HL-60 (cell line): ENCODE measurements at places on chromosomes 2 and 18.

DNA sequence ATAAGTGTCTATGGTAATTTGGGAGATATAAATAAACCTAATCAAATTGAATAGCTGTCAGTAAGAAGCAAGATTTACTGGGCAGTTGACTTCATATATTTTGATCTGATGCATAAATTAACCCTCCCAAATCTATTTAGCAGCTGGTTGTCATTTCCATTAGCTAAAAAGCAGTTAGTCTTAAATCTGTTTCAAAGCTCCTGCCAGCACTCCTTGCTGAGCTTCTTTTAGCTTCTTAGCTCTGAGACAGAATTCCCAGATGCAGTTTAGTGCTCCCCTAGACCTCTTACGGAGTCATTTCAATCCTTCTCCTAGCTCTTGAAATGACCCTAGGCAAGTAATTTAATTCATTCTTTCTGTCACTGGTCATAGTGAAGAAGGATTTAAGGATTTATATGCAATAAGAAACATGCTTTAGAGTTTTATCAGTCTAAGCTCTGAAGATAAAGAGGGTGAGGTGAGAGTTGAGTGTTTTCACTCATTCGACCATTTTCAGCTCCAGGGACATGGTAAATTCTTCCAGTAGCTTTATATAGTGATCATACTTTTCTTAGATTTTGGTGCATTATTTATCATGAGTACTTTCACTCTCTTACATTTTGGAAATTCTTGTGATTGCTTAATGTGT is 98.9 kb downstream of the PHLPP1 start:
- no peak for DNase-seq

- DNase-seq: no peak
These were observed 3.7 kb downstream of the HDAC4 start for GRCh38 chr2:239396881-239397681.

GRCh38 chr18:36392164-36392978 is 94.9 kb downstream of the FHOD3 start:
- DNase-seq: no peak

DNA sequence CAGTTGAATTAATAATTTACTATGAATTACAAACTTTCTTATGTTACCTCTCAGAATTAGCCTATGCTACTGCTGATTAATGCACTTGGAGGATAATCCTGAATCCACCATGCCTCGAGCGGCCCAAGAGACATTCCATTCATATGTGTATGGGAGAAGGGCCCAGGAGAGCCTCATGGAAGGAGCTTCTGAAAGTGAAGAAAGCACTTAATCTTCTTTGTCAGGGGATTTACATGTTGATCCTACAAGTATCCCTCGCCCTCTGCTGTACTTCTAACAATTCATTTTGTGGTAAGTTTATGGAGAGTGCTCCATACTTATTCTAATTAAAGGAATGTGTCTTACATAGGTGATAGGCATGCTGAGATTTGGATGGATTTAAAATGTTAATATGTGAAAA is 1189.1 kb upstream of the NXPH2 start:
- no peak for DNase-seq

DNA sequence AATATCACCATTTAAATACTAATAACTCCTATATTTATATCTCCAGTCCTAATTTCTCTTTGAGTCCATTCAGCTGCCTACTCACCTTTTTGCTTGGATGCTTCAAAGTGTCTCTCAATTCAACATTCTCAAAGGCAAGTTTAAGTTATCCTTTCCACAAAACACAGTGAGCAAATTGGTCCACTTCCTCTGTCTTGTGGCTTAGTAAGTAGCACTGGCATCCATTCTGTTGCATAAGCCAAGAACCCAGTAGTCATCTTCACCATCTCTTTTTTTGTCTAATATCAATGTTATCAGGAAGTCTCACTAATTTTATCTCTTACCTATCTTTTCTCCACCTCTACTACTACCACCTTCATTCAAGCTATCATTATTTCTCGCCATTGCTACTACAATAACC is 27.4 kb upstream of the IL1RL1 start:
- no peak for DNase-seq

- DNase-seq: no peak
These were observed 85.5 kb upstream of the TMEM247 start for GRCh38 chr2:46393865-46394264.

GRCh38 chr2:108936076-108936864 is 52.8 kb downstream of the EDAR start:
- no peak for DNase-seq

- DNase-seq: no peak
These were observed 187.8 kb upstream of the HNRNPA3 start for GRCh38 chr2:177024765-177025164.

- no peak for DNase-seq
These were observed 39.6 kb upstream of the PGAP1 start for GRCh38 chr2:196966061-196966460.

DNA sequence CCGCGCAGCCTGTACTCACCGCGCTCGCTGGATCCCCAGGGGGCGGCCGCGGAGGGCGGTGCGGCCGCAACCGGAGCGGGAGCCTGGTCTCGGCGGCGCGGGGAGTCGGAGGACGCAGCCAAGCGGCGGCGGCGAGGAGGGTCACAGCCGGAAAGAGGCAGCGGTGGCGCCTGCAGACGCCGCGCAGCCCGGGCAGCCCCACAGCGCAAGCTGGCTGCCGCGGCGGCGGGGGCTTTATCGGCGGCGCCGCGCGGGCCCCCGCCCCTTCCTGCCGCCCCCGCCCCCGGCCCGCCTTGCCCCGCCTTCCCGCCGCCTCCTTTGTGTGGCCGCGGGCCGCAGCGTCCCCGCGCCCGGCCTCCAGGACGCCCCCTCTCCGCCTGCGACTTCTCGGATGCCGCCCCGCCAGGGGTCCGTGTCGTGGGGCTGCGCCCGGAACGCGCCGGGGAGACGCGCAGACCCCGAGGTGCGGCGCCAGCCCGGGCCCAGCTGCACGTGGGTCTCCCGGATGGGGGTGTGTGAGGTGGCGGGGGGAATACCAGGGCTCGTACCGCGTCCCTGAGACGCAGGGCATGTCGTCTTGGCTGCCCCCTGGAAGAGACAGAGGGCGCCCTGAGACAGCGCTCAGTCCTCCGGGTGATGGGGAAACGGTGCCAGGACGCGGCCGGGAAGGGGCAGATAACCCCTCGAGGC is at the start of gene SERPINE2:
Gene SERPINE2, minus strand, starts transcription at position 207 of the 690 bp plus-strand sequence. CDS start 37,386 bp downstream, outside the sequence.
- DNase-seq: peak; percentile 12

DNA sequence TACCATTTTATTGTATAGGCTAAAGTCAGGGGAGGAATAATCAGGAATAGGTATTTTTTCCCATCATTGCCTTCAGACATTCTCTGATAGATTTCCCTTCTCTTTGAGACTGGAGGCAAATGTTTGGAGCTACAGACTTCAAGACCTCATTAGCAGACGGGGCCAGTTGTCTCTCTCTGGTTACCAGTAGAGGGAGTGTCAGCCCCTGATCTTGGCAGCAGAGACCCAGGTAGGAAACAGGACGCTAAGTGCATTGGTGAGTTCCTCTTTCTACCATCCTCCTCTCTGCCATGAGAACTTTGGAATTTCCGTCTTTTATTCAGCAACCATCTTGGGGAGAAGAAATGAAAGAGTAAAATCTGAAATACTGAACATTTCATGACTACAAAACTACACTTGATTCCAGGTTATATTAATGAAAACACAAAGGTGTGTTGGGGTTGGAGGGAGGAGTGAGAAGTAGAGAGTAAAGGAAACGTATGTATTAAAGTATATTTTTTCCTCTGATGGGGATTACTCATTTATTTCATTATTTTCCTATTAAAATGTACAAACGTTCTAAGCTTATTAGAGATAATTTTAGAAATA is 186.2 kb upstream of the GCFC2 start:
- peak; percentile 1 for DNase-seq

DNA sequence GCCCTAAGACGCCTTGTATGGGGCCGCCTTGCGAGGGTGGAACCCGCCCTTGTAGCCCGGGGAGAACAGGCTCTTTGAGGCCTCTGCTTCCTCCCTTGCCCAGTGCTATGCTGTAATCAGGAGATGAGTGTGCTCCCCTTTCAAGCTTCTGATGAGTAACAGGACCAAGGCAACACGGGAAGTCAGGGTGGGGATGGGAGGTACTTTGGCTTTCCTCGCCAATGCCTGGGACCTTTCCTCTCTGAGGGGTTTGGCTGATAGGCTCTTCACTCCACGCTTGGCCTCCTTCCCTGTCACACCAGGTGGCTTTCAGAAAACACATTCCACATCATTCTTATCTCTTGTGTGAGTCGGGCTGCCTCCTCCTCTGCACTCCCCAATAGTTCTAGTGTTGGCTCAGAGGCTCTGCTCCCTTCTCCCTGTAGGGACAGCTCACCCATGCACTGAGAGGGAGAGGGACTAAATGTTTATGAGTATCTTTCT is 223.7 kb upstream of the TRIB2 start:
- no peak for DNase-seq

DNA sequence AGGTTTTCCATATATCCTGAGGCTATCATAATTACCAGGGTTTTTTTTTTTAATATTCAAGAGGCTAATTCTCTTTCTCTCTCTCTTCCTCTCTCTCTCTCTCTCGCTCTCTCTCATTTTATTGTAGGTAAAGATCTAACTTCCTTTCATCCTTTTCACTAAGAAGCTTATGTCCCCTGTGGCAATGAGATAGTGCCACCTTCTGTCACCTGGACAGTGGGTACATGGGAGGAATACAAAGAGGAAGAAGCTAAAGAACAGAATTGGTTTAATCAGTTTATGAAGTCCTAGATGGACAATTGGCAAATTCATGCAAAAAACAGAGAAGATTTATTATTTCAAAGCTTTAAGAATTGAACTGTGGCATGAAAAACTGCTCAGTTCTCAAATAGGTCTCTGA is 1582.3 kb upstream of the TMEFF2 start:
- no peak for DNase-seq

DNA sequence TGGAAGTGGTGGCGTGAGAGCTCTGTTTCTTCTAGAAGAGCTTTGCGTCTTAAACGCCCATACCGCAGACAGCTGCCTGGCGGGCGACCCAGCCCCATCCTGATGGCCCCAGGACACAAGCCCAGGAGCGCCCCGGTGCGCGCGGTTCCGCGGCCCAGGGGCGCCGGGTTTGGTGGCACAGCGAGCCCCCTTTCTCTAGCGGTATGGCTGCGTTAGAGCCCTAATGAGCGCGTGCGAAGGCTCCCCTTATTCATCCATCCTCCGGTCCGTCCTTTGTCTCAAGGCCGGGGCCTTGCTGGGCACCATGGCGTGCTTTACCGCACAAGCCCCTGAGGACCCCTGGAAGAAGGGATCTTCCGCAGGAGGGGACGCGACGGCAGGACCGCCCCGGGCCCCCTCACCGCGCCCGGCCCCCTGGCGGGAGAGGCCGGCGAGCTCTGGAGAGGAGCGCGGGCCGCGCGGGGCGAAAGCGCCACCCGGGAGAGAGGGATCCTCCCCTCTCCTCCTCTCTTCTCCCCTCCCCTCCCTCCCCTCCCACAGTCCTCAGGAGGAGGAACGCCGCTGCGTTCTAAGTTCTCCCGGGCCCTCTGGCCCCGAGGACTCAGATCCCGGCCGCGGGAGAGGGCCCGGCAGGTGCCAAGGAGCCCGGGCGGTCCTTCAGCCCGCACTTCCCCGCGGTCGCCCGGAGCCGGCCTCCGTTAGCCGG is 626 bp upstream of the SLC1A4 start:
- DNase-seq: peak; percentile 72

GRCh38 chr18:69715191-69715795 is 232.4 kb downstream of the CD226 start:
- DNase-seq: no peak

DNA sequence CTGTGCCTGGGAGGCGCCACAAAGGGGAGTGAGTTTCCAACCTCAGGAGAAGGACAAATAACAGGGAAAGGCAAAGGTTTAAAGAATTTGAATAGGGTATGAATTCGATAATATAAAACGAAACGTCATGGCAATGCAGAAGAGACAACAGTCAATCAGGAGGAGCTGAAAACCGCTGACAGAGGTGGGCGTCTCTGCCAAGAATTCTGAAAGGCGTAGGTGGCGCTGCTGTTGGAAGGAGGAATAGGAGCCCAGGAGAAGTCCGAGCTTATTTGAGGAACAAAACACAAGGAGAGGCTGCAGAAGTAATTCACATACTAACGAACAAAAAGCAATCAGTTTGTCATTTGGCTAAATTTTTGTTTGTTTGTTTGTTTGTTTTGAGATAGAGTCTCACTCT is 485.8 kb upstream of the POU3F3 start:
- no peak for DNase-seq

- DNase-seq: no peak
These were observed 110.0 kb downstream of the CDH20 start for GRCh38 chr18:61443081-61443725.

DNA sequence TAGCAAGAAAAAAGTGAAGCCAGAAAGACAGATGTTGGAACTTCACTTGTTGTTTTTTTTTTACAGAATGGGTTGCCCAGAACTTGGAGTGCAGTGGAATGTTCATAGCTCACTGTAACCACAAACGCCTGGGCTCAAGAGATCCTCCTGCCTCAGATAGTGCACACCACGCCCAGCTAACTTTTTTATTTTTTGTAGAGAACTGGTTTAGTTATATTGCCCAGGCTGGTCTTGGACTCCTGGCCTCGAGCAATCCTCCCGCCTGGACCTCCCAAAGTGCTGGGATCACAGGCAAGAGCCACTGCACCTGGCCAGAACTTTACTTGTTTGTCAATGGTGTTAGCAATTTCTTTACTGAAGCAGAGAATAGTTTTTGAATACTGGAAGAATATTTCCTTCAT is 11.9 kb upstream of the ASPRV1 start:
- DNase-seq: no peak

- no peak for DNase-seq
These were observed 39.6 kb upstream of the BOD1L2 start for GRCh38 chr18:57107140-57107832.

- DNase-seq: no peak
These were observed 65.3 kb downstream of the REEP1 start for GRCh38 chr2:86272111-86272510.

GRCh38 chr2:181685150-181685688 is 4.9 kb upstream of the NEUROD1 start:
- DNase-seq: no peak

DNA sequence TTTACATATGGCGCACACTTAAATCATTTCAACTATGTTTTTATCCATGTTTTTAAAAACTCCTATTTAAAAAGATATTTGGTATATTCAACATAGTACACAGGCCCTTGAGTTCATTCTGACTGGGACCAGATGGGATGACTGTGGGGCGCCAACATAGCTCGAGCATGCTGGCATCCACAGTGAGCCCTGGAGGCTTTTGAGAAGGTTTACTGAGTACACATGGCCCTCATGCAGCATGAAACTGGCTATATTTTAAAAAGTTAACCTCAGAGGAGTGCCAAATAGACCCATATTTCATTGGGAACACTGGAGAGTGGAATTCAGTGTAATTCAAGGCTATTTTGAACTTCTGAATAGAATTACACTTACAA is 83.6 kb downstream of the CCDC85A start:
- no peak for DNase-seq

- no peak for DNase-seq
These were observed 27.7 kb downstream of the FAM110C start for GRCh38 chr2:18402-19271.

GRCh38 chr2:9443526-9443925 is 20.1 kb downstream of the CPSF3 start:
- no peak for DNase-seq
